ENCODE measurements at places on chromosomes 12 and 14.

- no peak for DNase-seq
Measured at GRCh38 chr14:34754687-34755086, 40.3 kb upstream of the CFL2 start.

- DNase-seq = no peak
Measured at GRCh38 chr12:59695379-59695778, 99.5 kb downstream of the SLC16A7 start.

DNA sequence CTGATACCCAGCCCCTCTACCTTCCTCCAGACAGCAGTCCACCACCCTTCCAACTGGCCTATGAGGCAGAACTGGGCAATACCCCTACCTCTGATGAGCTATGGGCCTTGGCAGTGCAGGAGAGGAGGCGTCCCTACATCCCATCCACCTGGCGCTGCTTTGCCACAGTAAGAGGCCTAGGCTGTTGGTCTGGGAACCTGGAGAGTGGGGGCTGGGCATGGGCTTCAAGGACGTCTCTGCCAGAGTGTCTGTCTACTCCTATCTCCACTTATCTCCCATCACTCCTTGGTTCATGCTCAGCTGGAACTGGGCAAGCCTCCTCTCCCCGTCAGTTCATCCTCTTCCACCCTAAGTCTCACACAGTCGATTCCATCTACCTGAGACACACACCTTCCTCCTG lies 6.5 kb downstream of the AMHR2 start:
- no peak for DNase-seq

DNA sequence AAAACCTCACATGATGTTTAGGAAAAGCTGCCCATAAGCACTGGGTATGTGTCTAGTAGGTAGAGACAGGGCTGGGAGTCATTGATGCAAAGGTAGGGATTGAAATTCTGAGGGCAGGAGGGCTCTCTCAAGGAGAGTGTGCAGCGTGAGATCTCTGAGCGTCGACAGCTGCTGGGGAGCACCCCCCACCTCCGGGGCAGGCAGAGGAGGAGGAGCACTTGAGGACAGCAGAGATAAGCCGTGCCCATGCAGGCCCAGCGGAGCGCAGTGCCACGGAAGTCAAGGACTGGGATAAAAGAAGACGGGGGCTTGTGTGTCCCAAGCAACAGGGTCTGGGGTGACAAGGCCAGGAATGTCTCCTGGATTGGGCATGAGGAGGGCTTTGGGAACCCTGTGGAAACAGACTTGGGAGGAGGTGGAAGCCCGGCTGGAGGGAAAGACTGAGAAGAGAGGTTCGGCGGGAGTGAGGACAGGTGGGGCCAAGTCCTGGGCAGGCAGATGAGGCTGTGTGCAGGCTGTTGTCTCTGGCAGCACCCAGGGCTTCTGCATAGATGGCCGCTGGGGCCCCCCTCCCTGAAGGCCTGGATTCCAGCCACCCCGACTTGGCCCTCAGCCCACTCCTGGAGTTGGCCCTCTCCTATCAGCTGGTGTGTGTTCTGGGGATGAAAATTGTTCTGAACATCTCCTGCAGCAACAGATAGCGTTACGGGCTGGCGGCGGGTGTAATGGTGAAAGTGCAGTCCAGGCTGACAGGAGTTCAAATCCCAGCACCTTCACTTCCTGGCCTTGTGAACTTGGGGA lies 1.9 kb downstream of the CACNA2D4 start:
- DNase-seq = no peak

- DNase-seq = no peak
Measured at GRCh38 chr14:38522724-38523123, 266.8 kb upstream of the CLEC14A start.

DNA sequence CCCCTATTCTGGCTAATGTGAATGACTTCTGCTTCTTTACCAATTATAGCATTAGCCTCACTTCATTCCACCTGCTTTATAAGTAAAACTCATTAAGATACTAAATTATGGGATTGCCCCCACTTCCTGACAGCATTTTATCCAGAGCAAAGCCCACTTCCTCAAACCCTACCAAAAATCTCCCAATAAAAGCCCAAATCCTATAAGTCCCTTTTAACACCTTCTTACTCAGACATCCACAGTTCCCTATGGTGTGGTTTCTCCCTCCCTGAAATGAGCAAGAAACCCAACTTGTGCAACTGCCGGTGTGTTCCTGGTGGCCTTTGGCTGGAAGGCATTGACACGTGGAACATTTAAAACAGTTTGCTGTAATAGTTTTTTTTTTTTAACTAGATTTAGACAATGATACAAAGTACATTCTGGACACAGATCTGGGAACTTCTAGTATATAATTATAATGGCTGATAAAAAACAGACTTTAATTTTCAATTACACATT lies 53.1 kb downstream of the BRMS1L start:
- no peak for DNase-seq

DNA sequence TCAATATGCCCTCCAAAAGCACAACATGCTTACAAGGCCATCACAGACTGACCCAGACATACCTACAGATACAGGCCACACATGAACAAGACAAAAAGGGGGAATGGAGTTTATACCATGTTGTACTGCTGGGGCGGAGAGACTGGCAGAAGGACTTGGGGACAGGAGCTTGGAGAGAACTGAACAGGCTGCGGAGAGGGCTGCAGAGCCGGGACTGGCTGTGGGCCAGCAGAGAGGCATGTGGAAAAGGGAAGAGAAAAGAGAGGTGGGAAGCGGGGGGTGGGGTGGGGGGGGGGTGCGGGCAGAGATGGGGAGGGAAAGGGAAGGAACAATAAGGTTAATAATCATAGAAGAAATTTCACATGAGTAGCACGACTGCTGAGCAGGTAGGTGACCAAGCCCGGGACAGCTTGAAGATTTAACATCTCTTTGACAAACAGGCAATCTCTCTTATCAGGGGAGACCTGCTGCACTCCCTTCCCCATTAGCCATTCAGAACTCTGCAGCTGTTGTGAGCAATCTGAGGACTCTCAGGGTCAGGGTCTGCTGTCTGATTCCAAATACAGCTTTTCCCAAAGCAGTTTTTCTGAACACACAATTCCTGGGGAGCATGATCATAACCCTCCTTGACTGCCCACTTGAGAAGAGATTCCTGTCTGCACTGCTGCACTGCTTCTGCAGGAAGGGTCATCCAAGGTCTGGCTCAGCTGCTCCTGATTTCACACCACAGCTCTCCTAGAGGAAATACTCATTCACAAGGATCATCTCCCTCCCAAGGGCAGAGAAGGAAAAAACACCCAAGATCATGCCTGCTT lies 21.6 kb upstream of the STAC3 start:
- DNase-seq = no peak

DNA sequence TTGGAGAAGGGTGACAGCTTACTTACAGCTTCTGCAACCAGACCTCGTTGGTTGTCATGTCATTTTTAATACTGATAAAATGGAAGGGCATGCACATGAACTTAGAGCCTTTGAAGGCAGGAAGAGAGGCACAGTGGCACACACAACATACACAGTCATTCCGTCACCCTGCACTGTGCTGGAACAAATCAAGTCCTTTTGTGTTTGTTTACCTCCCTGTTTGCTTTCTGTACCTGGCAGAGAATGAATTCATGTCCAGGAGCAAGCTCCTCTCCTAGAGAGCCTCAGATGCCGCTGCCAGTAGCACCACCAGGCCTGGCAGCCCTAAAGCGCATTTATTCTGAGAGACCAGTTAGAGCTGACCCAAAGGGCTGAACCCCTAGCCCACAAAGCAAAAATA lies 460.3 kb downstream of the EGLN3 start:
- DNase-seq = no peak

DNA sequence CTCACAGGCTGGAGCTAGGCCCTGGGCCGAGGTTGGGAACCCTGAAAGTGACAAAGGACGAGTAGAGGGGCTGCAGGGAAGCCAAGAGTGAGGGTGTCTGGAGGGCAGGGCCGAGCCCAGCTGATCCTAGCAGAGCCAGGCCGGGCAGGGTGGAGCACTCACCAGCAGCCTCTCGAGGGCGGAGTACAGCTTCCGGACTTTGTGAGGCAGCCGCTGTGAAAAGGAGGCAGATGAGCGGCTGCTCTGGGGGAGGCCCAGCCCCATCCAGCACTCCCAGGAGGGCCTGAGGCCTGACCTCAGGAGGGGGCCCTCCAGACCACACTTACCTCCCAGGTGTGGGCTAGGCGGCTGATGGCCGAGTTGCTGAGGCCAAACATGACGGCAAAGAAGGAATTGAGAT lies 14.7 kb upstream of the ENDOU start:
- DNase-seq = no peak

GRCh38 chr14:35835208-35835982 lies 9.3 kb downstream of the BRMS1L start:
- DNase-seq = no peak

- DNase-seq = no peak
Measured at GRCh38 chr12:43896496-43896895, 60.6 kb downstream of the TMEM117 start.

DNA sequence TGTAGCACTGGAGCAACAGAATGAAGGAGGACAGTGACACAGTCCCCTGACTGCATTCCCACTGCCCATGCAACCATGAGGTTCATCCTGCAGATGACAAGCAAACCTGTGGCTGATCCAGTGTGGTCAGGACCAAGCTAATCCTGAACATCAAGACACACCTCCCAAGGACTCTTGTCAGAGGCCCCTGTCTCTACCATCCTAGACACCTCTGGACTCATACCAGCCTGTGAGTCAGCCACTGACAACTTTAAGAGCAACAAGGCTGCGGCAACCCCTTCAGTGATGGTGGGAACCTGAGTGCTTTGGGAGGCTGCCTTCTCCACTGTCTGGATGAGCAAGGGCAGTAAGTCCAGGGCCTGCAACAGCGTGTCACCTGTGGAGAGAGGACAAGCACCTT lies 24.6 kb downstream of the GCN1 start:
- no peak for DNase-seq

DNA sequence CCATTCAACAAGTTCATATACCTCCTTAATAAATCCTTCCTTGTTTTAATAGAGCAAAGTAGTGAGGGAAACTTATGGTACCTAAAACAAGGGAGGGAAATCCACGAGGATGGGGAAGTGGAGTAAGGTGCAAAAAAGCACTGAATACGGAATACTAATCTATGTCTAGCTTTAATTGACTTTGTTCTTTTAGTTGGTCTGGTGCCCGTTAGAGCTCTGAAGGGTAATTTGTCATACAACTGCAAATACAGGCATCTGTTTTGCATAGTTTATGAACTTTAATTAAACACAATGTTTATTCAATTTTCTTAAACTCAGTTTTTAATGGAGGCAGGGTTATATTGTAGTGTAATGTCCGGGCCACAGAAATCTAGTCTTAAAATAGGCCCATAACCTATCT lies 67.0 kb downstream of the E2F7 start:
- no peak for DNase-seq

DNA sequence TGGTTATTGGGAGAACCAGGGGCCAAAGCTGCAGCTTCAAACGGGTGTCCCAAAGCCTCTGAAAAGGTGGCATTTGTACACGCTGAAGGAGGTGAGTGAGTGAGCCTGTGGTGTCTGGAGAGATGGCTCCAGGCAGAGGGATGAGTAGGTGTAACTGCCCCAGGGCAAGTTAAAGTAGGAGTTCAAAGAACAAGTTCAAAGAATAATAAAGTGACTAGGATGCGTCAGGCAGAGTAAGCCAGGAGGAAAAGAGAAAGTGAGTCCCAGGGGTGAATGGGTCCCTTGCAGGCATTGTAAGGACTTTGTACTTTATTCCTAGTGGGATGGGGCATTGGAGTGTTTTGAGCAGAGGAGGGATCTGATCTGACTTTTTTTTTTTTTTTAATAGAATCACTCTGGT lies 201.4 kb upstream of the PWP1 start:
- no peak for DNase-seq

DNA sequence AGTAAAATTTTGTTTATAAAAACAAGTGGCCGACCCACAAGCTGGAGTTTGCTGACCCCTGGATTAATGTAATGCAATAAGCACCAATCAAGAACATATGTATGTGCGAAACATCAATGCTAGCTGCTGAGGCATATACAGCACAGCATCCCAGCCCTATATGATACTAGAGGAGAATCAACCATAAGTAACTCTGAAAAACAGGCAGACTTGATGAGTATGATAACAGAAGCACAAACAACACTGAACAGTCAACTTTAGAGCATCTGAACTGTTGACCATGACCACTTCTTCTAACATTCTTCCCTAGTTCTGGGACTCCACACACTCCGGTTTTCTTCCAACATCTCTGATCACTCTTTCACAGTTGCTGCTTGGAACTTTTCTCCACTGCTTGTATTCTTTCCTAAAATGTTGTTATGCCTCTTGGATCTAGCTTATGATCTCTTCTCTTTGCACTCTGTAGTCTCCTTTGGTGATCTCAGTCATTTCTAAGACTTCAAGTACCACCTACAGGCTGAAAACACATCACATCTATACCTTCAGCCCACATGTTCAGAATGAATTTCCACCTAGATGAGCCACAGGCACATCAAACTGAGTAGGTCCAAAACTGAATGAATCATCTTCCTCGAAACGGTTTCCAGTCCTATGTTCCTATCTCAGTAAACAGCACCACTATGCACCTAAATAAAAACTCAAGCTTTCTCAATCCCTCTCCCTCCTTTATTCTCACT lies 57.2 kb downstream of the STXBP6 start:
- DNase-seq = no peak

- no peak for DNase-seq
Measured at GRCh38 chr12:12682284-12682683, 13.7 kb downstream of the GPR19 start.

DNA sequence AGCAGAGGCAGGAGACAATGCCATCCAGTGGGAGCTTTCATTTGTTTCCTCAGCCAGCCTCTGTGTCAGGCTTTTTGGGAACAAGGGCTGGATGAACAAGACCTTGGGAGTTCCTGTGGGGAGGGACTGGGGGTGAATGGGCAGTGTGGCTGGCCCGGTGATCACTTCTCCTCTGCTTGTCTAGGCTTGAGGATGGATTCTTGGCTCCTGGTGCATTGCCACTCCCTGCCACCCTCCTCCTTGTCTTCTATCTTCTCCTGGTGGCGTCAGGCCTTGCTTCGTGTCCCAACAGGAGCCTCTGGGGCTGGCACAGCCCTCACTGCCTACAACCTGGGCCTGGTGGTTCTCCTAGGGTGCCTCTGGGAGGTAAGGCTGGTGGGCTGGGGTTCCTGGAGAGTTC lies 25.0 kb upstream of the KCNA5 start:
- DNase-seq = no peak

- no peak for DNase-seq
Measured at GRCh38 chr12:61879229-61879628, 381.0 kb upstream of the USP15 start.

GRCh38 chr12:131123817-131124216 lies 170.1 kb downstream of the ADGRD1 start:
- no peak for DNase-seq
